Ammon's horn (tissue), 1 donor: ENCODE measurements at places on chromosomes 1 and 21.

GRCh38 chr1:54950006-54950368, 30.4 kb upstream of the TMEM61 start:
- no peak for DNase-seq

- no peak for DNase-seq
Measured at GRCh38 chr1:95393434-95393833, 159.4 kb downstream of the RWDD3 start.

DNA sequence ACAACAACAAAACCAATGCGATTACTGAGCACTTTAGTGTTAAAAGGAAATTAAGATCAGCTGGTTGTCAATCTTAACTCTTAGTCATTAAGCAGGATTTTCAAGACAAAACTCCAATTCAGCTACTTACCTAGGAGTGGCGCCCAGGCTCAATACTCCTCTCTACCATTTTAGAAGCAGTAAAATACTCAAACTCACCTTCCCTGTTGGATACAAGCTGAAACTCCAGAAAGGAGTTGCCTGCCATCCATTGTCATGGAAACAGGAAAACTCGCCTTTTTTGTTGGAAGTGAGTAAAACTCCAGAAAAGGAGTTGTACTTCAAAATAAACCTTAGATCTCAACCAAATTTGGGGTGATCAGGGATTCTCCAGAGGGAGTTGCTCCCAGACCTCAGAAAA, 127.0 kb upstream of the F3 start:
- DNase-seq, result no peak

- DNase-seq, result no peak
Measured at GRCh38 chr21:23887725-23888306, 1719.5 kb downstream of the MRPL39 start.

- DNase-seq, result no peak
Measured at GRCh38 chr1:116856312-116856711, 53.4 kb upstream of the PTGFRN start.

GRCh38 chr1:80910426-80910825, 890.3 kb upstream of the ADGRL2 start:
- no peak for DNase-seq
